ENCODE measurements at places on chromosomes 4 and X.

DNA sequence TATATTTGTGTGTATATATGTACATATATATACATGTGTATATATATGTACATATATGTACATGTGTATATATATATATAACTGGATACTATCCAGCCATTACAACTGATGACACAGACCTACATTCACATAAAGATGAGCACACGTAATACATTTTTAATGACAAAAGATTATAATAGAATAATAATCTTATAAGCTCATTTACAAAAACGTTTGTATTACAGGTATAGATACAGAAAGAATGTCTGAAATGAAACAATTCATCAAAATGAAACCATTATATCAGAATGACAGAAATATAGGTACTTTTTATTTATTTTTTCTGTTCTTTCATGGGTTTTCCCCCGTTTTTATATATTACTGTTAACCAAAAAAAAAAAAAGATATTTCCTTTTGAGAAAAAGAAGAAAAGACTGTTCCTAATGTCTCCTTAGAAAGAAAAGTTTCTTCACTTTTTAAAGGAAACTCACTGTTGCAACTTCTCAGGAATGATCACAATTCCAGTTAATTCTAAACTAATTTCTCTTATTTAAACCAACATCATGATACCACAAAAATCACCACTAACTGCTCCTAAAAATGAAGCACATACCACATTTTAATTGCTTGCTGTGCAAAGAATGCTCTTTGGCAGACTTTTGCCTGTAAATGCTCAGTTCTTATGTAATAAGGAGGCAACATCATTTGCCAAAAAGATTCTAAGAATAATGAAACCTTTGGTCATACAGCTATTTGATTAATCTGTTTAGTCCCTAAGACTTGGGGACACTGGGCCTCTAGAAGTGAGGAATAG, 18.9 kb downstream of the LEF1 start:
- DNase-seq = no peak

DNA sequence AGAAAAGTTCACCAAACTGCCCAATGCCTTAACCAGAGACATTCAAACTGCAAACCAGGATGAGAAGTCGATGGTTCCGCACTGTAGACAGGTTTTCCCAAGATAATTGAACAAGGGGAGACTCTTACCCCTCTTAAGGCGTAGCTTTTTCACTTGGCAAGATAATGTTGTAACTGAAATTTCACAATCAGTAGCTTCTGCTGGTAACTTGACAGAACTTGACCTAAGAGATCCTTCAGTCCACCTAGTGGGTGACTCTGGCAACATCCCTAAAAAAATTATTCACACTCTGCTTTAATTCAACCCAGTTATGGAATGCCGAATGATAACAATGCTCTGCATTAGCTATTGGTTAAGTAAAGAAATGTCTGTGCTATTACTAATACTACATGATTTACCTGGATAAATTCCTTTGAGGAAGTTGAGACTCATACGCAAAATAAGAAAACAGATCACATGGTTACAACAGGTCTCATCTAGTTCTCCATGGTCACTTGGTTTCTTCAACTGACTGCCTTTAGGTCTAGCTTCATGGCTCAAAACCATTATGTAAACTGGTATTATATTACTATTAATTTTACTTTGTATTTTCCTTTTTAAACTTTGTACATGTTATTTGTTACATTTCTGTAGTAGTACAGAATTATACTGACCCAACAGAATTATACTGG, 9.1 kb downstream of the ELF2 start:
- DNase-seq = no peak

DNA sequence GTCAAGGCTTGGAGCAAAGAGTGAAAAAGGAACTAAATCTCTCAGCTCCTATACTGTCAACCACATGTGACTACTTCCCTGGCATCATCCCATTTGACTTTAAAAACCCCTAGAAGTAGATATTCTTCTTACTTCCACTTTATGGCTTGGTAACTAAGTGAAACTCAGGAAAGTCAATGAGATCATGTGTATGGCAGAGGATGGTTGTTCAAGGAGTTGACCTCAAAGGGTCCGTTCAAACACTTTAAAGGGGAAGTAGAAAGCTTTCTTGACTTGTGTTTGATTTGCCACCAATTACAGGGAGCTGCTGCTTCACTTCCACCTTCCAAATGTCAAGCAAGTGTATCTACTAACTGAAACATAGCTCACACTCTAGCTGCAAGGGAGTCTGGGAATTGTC, 187.2 kb downstream of the RAB28 start:
- no peak for DNase-seq

DNA sequence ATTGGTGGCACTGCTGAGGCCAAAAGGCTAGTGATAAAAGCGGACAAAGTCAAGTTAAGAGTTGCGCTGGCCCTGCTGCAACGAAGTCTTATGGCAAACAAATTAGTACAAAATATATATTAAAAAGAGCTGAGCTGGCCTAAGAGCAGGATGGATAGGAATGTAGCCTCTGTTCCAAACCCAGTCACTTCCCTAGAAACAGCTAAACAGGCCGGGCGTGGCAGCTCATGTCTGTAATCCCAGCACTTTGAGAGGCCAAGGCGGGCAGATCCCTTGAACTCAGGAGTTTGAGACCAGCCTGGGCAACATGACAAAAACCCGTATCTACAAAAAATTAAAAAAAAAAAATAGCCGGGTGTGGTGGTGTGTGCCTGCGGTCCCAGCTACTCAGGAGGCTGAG, 32.4 kb upstream of the UGDH start:
- no peak for DNase-seq

DNA sequence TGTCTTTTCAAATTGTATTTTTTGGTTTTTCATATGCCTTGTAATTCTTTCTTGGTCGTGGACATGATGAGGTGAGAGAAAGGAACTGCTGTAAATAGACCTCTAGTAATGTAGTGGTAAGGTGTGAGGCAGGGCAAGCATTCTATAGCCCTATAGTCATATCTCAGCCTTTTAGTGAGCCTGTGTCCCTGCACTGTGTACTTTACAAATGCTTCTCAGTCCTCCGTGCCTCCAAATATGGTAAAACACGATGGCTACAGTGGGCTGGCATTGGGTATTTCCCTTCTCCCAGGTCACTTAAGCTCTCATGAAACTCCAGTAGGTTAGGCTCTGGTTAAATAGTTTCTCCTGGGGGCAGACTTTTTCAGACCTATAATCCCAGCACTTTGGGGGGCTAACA, 57.9 kb upstream of the PLS3 start:
- DNase-seq = no peak

DNA sequence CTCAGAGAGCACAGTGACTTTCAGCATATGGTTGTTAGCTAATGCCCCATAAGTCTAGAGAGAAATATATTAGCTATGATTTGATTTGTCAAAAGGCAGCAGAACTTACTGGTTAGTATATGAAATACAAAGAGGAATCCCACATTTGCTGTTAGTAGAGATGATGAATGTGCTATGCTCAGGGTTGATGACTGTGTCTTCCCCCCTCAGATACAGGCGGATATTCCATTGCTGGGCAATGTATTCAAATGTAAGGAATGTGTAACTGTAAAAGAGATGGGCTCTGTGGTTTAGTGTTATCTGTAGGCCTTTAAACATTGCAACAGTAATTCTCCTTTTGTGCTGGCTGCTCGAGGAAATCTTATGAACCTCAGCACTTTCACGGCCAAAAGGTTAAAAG, 528.9 kb upstream of the ARX start:
- DNase-seq = no peak

DNA sequence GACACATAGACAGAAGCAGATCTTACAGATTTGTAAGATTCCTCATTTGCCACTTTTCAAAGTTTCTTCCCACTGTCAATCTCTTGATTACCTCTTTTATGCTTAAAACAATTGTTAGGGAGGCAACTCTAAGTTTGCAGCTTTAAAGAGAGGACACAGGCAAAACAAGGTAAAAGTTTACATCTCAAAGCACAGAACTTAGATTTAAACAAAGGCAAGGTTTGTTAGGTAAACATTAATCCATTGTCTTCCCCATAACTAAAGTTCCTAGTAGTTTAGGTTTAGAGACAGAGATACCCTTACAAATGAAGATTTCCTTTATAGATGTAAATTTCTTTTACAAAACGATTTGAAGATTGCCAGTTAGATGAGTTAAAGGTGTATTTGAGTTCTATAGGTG, 176.9 kb downstream of the AASDH start:
- DNase-seq = no peak

DNA sequence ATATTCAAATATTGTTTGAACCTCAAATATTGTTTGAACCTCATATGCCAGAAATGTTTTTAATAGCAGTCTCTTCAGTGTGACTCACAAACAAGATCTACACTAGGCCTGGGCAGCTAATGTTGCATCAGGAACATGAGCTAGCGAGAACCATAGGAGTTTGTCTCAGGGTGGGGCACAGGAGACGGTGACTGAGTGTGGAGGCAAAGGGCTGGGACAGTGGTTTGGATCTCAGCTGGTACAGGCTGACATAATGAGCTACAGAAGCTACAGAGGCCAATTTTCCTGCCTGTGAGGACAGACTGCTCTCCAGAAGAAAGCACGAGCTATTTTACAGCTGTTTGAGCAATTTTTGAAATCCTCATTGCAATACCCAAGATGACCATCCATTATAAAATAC, 224.7 kb downstream of the CENPC start:
- DNase-seq = no peak

GRCh38 chr4:43275779-43276178, 383.3 kb downstream of the GRXCR1 start:
- no peak for DNase-seq

DNA sequence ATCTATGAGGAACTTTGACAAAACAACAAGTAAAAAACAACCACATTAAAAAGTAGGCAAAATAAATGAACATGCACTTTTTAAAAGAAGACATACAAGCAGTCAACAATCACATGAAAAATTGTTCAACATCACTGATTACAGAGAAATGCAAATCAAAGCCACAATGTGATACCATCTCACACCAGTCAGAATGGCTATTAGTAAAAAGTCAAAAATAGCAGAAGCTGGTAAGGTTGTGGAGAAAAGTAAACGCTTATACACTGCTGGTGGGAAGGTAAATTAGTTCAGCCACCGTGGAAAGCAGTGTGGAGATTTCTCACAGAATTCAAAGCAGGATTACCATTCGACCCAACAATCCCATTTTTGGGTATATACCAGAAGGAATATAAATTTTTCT, 17.0 kb upstream of the LNX1 start:
- DNase-seq = no peak

DNA sequence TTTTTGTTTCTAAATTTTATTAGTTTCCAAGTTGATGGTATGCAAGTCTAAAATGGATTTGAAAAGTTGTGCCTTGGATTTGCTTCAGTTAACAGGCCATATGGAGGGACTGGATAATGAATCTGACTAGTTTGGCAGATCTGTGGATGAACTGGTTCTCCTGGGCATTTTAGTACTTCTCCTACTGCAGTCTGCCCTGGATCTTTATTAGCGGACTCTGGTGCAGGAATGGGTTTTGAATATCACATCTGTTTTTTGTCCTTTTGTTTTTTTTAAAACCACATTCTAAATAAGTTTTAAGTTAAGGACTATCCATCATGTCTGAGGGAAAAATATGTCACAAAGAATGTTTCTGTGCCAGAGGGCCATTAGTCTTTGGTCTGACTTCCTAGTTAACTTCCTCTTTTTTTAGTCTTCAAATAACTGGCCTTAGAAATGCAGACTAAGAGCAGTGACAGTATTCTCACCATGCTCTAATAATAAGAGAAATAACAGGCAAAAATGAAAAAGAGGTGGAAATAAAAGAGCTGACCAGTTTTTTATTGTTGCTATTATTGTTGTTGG, 13.9 kb upstream of the DCK start:
- no peak for DNase-seq

- DNase-seq = no peak
Measured at GRCh38 chr4:131450572-131451209, 1698.4 kb upstream of the PCDH10 start.

GRCh38 chr4:137213372-137214173, 318.7 kb downstream of the PCDH18 start:
- DNase-seq = no peak

DNA sequence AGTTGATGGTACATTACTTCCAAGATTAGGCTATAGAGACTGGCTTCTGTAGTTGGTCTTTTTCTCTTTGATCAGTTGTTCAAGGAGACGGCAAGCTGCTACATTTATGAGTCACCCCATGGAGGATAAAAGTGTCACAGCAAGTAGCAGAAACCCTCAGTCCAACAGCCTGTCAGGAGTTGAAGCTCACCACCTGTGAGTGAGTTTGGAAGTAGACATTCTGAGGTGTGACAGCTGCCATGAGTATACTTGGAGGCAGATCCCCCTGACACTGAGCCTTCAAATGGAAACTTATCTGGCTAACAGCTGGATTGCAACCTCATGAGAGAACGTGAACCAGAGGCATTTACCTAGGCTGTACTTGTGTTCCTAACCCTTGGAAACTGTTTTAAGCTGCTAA, 68.0 kb downstream of the CCNG2 start:
- no peak for DNase-seq

DNA sequence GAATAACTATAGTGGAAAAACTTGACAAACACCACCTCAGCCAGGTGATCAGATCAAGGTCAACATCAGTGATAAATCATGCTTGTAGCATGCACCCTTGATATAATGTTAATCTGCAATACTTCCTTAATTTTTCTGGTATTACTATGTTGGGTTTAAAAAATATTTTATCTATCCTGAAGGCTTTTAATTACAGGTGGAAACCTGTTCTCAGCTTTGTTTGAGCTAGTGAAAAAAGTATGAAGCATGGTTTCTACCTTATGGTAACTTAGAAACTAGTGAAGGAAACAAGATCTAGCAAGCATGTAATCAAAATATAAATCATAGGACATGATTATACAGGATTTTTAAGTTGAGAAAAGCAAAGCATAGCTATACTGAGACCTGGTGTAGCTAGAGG, 26.6 kb downstream of the MAOA start:
- no peak for DNase-seq

DNA sequence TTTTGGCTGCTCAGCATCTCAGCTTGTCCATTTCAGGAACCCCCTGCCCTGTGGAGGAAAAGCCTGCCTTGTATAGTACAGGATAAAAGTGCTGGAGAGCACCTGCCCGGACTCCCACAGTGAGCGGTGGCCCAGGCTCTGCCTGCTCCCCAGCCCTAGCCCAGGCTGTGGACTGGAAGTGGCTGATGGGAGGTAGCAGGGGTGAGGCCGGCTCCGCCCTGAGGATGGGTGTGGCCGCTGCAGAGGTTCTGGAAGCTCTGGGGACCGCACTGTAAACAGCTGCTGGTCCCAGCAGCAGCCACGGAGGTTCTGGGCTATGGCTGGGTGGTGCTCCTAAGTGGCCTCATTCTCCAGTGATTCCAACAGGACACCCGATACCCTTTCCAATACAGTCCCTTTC, 56.6 kb upstream of the HELT start:
- no peak for DNase-seq

DNA sequence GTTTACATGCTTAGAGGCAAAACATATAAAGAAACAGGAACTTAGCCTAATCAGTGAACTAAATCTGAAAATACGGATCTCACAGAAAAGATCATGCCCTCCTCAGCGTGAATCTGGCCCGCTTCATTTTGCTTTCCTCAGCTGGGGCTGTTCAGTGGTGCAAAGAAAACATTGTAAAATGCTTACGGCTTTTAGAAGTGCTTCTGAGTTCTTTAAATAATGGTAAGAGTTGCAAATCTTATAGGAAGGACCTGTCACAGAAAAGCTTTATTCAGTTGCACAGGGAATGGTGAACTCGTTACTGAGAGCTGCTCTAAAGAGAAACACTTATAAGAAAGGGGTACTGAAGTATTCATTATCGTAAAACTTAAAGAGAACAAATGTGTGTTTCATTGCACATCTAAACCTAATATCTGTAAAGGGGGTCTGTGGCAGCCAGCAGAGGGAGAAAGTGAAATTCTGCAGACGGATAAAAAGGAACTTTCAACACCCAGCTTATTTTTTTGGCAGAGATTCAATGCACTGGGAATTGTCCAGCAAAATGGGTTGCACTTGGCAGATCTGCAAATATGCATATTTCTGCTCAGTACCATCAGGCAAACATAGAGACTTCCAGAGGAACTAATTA, 139.2 kb upstream of the ANK2 start:
- no peak for DNase-seq

All from activated gamma-delta T cell (primary cell).